ENCODE measurements at places on chromosomes 16 and 17.

DNA sequence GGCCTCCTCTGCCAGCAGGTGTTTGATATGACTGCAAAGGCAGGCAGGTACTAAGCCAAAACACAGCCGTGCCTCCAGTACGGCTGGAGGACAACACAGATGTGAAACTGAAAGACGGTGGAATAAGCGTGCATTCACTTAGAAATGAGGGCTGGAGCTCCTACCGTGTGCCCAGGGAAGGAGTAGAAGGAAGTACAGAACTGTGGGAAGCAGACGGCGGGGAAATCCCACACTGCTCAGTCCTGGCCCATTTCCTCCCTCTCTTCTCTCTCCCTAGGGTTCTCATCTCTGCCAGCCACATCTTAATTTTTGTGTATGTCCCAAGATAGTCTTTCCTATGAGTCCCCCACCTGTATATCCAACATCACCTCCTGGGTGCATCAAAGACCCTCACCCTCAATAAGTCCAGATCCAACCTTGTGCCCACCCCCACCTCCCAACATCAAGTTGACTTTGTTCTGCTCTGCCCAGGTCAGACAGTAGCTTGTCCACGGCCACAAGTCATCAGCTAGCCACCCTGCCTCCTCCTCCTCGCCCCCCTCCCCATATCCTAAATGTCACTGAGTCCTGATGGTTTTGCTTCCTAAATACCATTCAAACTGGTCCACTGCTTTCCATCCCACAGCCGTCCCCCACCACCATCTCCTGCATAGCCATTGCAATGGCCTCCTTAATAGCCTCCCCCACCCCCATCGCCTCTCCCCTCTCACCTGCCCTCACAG, 77.1 kb upstream of the RPL38 start:
- H3K27me3 ChIP-seq = peaks cover 2% of the 10 kb centered on the region
- no peak for DNase-seq
- peaks cover 3% of the 10 kb centered on the region for H3K4me1 ChIP-seq
- no peak overlapping the region for H3K27ac ChIP-seq
- H3K36me3 ChIP-seq = no peaks in the 10 kb centered on the region

DNA sequence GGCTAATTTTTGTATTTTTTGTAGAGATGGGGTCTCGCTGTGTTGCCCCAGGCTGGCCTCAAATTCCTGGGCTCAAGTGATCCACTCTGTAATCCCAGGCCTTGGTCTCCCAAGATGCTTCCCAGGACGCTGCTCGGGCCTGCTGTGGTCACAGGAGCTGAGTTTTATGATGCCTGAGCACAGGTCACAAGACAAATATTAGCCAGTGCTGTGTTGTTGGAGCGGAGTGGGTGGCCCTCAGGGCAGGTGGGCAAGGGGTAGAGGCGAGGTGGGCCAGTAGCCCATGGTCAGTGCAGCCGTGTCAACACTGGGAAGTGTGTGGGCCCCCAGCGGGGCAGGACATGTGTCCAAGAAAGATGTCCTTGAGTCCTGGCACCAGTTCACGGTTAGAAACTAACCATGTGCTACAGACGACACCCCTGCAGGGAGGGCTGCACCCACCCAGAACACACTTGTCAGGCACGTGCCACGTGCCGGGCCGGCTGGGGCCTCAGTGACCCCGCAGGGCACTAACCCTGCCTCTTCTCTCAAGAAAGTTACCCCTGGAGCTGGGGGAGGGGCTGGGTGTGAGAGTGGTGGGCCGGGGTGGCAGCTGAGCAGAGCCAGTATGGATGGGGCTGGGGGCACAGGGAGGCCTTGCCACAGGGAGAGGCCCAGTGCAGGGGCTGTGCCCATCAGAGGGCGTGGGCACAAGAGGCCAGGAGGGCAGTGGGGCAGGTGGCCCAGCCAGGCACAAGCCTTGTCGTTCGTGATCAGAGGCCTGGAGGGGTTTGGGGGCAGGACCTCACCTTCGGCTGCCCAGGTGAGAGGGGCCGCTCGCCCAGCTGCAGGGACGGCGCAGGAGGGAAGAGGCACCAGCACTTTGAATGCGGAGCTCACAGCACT, 103.1 kb upstream of the CHMP6 start:
- H3K27me3 ChIP-seq = no peaks in the 10 kb centered on the region
- no peak overlapping the region for H3K4me3 ChIP-seq
- H3K36me3 ChIP-seq = no peaks in the 10 kb centered on the region
- H3K27ac ChIP-seq = no peak overlapping the region

- no peak overlapping the region for H3K4me3 ChIP-seq
- no peaks in the 10 kb centered on the region for H3K36me3 ChIP-seq
- H3K4me1 ChIP-seq = peaks cover 11% of the 10 kb centered on the region
- H3K27me3 ChIP-seq = no peaks in the 10 kb centered on the region
- DNase-seq = no peak
- H3K27ac ChIP-seq = no peak overlapping the region
Measured at GRCh38 chr16:11805556-11805955, 8.5 kb upstream of the ZC3H7A start.

DNA sequence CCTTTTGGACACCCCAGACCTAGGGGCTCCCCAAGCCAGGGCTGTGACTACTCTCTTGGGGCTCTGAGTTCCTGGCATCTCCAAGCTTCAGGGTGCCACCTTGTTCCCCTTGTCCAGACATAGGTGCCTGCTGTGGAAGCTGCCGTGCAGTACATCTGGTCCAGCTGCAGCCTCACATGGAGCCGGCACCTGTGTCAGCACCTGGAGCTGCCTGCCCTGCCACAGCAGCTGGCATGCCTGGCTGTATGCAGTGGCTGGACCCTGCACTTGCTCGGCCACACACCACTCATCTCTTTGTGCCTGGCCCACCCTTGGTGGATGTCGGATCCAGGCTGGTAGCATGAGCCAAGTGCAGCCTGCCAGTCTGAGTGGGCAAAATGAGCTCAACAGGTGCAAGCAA, 775.8 kb downstream of the CDH11 start:
- H3K27ac ChIP-seq = no peak overlapping the region
- no peaks in the 10 kb centered on the region for H3K4me1 ChIP-seq
- no peak overlapping the region for H3K4me3 ChIP-seq
- DNase-seq = no peak

- no peak overlapping the region for H3K4me3 ChIP-seq
- peaks cover 10% of the 10 kb centered on the region for H3K27me3 ChIP-seq
- DNase-seq = peak; percentile 52
- no peaks in the 10 kb centered on the region for H3K36me3 ChIP-seq
Measured at GRCh38 chr17:29613352-29613837, 9.3 kb downstream of the CORO6 start.

DNA sequence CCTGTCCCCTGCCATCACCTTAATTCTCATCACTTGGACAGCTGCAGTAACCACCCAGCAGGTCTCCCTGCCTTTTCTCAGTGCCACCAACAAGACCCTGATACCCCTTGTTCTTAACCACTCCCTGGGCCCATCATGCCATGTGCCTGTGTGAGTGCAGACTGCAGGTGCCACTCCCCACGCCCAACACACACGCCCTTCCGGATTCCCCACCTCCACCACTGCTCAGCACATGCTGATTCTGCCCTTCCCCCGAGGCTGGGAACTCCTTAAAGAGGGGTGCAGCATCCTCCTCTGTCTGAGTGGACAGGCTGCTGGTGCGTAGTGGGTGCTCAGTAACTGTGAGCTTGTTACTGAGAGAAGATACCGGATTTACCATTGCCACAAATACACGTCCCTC, 52.4 kb downstream of the PLD6 start:
- peaks cover 32% of the 10 kb centered on the region for H3K36me3 ChIP-seq
- no peak overlapping the region for H3K27ac ChIP-seq
- no peak overlapping the region for H3K4me3 ChIP-seq

- DNase-seq = no peak
- H3K4me3 ChIP-seq = no peak overlapping the region
- H3K27me3 ChIP-seq = no peaks in the 10 kb centered on the region
- no peaks in the 10 kb centered on the region for H3K36me3 ChIP-seq
- no peak overlapping the region for H3K27ac ChIP-seq
Measured at GRCh38 chr16:80680839-80681238, 123.6 kb downstream of the CDYL2 start.

GRCh38 chr17:14448818-14449217, 147.9 kb downstream of the HS3ST3B1 start:
- H3K27me3 ChIP-seq = no peaks in the 10 kb centered on the region
- H3K36me3 ChIP-seq = no peaks in the 10 kb centered on the region
- H3K27ac ChIP-seq = no peak overlapping the region
- H3K4me3 ChIP-seq = no peak overlapping the region
- DNase-seq = no peak

DNA sequence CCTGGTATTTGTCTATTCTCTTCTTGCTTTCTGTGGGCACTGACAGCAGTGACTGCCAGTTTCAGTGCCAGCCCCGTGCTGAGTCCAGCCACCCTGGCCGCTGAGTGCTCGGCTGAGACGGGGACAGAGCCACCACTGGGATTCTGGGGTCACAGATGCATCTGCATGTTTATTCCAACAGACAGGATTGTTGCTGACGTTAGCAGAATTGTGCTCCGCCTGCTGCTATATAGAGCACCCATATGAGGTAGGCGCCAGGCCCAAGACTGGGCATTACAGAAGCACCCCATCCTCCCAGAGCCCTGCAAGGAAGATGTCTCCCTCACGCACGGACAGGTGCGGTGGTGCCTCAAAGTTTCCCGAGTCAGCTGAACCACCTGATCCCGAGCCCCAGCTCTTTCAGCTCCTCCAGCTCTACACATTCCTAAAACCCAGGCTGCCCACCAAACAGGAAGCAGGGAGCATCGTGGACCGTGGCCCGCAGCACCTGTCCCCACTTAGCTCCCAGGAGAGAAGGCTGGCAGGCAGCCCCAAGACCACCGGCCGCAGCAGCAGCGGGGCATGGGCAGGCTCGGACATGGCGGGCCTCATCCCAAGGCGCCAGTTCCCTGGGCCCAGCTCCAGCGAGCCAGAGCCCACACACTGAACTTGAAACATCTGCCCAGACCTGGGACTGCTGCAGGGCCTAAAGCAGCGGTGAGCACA, 44.9 kb upstream of the RASD1 start:
- no peak overlapping the region for H3K27ac ChIP-seq
- H3K27me3 ChIP-seq = no peaks in the 10 kb centered on the region
